ENCODE measurements at places on chromosomes 16 and 17. TPM values are rescaled to one million over a fixed set of nuclear protein-coding genes. Genes with fewer than 3 reads are reported as not detected.

The SEC14L1 gene
- 83.1 TPM for total RNA-seq

The ITGAL gene
- 0.50 TPM for total RNA-seq

The FOXN1 gene
- not detected for total RNA-seq

The RAI1 gene
- total RNA-seq = 86.3 TPM

The PIK3R6 gene
- total RNA-seq = not detected
